ENCODE measurements at places on chromosomes 12 and 14.
A peak's percentile ranks its signal among the peaks of the same experiment; 100 is the strongest.

DNA sequence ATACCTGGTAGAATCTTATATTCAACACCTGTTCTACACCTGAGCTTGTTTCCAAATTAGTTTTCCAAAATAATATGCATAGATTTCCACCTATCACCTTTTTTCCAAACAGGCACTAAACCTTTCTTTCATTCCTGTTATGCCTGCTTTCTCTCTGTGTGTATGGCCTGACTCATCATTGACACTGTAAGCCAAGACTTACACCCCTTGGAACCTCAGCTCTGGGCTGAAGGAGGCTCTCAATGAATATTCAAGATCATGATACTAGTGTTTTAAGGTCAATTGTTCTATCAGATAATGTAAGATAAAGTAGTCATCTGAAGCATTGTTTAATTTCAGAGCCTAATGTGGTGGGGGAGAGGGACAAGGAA, 1193.3 kb downstream of the FLRT2 start:
- no peak for DNase-seq

- DNase-seq, result no peak
Measured at GRCh38 chr12:91094957-91095356, 16.3 kb downstream of the LUM start.

GRCh38 chr12:76746516-76746915, 17.4 kb upstream of the ZDHHC17 start:
- no peak for DNase-seq

GRCh38 chr12:109462868-109463692, 14.0 kb downstream of the KCTD10 start:
- no peak for DNase-seq

DNA sequence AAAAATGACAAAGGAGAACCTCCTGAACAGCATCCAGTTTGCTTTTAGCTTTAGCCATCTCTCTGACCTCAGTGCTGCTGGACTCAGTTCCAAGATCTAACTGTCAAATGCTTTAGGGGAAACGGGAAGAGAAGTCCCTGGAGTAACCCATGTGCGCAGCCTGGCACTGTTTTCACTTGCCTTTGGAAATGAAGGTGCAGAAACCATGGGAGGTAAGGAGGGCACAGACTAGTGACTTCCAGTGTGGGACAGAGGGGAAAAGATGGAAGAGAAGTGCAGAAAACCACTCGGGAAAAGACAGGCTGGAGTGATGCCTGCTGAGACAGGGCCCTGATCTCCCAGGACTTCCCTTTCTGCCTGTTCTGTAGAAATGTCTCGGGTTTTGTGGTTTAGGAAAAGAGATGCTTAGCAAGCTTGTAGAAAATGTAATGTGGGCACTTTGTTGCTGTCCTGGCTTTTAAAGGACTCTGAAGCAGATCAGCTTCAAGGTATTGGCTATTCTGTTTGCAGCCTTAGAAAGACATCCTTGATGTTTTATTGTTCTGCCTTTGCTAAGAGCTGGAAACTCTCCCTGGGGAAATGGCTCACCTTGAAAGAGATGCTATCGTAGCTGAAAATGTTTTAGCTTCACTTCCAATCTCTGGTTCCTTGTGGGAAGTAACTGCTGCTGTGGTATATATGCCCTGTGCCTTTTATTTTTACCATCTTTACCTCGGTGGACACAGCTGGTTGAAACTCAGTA, 124.6 kb upstream of the HIF1A start:
- no peak for DNase-seq

DNA sequence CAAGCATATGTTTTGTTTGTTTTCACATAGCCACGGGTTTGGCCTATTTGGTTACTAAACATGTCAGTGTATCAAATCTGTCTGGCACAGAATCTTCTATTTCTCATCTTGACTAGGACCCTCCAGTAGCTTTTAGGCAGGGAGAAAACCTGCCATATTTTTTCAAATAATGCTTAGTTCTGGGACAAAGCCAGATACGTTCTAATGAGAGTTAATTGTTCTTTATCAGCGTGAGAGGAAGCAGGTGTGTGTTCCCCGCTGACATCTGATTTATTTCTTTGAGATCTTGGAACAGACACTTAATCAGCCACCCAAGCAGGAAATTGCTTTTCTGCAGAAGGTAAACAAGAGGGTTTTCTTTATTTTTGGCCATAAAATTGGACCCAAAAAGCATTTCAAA, 54.8 kb downstream of the GOLGA5 start:
- DNase-seq, result peak; percentile 95

GRCh38 chr14:34439090-34439489, 22.9 kb downstream of the SPTSSA start:
- no peak for DNase-seq

All from NCI-H1092 treated with DMSO at 0.1 percent for 48 hours (cell line).